ENCODE measurements at places on chromosomes 6 and 20.
A peak's percentile ranks its signal among the peaks of the same experiment; 100 is the strongest.

DNA sequence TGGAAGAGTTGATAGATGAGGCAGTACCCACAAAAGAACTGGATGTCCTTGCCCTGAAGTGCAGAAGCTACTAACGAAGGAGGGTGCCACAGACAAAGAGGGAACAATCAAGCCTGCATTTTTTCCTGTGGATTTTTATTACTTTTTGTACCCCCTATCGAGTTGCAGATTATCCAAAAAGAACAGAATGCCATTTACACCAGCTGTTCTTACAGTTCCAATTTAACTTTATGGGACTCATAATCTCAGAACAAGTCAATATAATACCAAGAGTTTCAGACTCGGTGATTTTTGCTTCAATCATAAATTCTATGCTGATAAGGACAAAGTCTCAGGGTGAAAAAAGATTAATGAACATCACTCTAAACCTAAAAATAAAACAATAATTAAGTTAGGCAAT, 4.0 kb upstream of the CNKSR3 start:
- DNase-seq = no peak

DNA sequence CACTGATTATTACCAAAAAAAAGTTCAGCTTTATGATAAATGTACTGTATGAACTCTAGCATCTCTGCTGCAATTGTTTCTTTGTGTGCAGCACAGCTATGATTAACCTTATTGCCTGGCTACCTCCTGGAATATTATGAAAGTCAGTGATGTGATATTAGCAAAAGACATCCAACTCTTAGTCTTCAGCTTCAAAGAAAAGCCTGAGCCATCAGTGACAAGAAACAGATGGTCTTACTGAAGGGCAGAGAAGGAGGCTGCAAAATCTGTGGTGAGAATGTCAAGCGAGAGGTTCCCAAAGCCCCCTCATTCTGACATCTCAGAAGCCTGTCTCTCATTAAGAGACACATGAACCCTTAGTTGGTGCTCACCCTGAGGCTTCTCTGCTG, 89.4 kb upstream of the TNFAIP3 start:
- DNase-seq = no peak

DNA sequence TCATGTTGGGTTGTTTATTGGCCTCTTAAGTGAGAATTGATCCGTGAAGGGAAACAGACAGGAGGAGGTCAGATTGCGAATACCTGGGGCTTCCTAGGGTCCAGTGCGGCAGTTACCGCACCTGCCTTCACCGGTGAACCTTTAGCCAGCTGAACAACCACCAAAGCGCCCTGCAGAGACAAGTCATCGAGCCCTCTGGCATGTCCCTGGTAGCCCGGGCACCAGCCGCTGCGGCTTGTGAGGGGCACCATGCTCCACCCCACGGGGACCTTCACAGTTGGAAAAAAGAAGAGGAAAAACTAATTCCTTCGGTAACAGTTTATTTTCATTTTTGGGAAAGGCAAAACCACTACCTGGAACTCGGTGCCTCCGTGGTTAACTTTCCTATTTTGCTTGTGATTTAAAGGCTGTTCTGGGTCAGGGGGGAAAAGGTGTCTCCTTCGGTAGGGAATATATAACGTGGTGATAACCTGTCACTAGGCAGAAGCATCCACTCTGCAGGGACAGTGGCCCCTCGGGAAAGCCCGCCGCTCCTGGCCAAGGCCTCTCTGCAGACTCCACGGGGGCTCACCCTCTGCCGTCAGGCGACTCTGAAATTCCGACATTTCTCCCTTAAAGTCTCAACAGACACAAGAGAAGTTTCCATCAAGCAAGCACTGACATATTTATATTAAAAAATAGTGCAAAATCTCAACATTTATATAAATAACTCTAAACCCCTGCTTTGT, 30.7 kb upstream of the ZBP1 start:
- DNase-seq = no peak

GRCh38 chr20:33250666-33251065, 14.9 kb downstream of the BPIFA1 start:
- DNase-seq = no peak

DNA sequence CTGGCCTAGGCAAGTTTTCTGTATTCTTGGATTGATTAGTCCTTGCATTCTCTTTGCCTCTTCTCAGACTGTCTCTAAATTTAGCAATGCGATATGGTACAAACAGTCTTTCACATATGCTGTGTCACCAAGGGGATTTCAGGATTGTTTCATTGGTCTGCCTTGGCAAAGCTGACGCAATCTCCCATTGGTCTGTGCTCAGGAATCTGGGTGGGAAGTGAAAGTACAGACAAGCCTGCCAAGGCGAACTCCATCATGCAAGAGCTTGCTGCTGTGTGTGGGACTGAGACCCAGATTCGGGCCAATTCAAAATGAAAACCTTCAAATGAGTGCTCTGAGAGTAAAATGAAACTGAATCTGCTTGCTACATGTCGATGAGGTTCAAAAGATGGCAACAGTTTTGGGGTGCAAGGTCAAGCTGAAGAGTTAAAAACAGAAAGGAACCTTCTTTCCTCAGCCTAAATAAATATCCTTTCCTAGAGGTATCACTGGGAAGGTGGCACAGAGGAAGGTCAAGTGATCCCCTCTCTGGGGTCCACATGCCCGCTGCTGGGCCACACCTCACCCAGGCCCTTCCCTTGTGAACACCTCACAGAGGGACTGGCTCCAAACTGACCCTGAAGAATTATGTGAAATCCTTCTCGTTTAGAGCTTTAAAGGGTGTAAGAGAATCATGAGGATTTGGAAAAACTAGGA, 198.8 kb upstream of the PREP start:
- peak; percentile 65 for DNase-seq

- DNase-seq = no peak
Measured at GRCh38 chr6:47165918-47166317, 123.8 kb upstream of the ADGRF1 start.

DNA sequence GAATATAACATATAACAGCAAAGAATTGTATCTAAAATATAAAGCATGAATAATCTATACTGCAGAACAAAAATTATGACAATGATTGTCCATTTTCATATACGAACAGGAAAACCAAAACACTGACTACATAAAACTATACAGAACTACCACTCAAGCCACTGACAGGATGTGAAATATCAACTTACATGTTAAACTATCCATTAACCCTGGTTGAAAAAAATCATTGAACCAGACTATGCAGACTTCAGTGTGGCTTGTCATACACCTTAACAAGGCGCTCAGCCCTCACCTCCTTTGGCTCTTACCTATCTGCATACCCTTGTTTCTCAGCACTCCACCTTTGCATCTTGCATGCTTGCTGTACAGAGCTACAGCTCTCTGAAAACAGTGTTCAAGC, 34.9 kb downstream of the ASCC3 start:
- DNase-seq = no peak

DNA sequence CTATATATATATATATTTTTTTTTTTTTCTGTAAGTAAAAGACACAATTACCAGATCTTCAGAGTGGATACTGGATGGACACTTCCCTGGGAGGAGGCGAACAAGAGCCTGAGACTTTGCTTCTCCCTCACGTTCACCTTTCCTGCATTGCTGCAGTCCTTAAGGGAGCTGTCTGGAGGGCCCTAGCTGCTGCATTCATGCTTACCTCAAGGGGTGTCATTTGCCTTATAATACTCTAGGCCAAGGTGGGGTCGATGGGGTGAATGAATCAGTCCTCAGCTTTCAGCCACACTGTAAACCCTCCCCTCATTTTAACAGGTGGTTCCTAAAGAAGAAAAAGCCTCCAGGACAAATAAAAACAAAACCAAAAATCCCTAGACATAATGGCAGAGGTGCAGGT, 34.8 kb upstream of the CD83 start:
- DNase-seq = no peak

DNA sequence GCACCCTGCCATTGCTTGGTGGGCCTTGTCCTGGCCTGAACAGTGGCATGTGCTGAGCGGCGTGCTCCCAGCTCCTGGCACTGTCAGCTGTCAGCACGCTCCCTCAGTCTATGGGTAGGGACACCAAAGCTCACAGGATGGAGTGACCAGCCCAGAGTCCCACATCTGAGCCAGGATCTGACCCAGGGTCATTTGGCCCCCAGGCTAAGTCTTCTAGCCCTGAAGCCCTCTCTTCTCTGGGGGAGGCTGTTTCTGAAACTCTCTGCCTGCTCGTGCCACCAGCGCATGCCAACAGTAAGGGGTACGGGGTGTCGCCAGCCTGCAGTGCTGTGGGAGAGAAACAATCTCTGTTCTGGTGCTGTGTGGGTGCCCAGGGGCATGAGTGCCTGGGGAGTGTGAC, 37.1 kb downstream of the CDH4 start:
- DNase-seq = no peak

DNA sequence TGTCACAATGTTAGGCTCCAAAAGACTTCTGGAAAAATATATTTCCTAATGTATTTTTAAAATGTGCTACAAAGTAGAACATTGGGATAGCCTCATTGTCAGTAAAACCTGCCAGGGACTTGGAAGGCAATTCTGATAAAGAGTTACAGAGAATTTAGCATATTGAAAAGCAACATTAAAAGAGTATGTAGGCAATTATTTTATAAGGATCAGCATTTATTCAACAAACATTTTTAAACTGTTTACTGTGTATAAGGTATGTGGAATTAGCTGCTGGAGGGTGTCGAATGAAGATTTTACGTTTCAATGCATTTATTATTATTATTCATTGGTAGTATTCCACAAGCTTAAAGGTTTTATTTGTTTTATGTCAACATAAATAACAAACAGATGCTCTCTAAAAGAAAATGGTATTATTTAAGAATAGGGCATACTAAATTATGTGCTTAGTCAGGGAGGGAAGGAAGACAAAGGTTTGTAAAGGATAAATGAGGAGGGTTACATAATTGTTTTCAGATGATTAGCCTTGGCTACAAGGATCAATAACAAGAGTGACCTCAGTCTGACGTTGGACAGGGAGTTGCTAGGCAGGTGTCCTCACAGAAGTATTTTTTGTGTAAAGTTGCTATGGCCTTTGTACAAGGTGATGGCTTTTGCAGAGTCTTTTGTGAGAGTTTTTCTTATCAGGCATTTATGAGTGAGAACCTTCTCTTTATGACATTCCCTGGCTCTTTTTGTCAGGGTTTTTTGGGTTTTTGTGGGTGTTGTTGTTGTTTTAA, 313.4 kb upstream of the PLCB4 start:
- no peak for DNase-seq

GRCh38 chr6:146420255-146420654, 123.4 kb upstream of the RAB32 start:
- DNase-seq = no peak

GRCh38 chr6:28767691-28768090, 156.1 kb downstream of the TRIM27 start:
- no peak for DNase-seq

GRCh38 chr20:32415494-32415893, 57.4 kb downstream of the ASXL1 start:
- DNase-seq = no peak

DNA sequence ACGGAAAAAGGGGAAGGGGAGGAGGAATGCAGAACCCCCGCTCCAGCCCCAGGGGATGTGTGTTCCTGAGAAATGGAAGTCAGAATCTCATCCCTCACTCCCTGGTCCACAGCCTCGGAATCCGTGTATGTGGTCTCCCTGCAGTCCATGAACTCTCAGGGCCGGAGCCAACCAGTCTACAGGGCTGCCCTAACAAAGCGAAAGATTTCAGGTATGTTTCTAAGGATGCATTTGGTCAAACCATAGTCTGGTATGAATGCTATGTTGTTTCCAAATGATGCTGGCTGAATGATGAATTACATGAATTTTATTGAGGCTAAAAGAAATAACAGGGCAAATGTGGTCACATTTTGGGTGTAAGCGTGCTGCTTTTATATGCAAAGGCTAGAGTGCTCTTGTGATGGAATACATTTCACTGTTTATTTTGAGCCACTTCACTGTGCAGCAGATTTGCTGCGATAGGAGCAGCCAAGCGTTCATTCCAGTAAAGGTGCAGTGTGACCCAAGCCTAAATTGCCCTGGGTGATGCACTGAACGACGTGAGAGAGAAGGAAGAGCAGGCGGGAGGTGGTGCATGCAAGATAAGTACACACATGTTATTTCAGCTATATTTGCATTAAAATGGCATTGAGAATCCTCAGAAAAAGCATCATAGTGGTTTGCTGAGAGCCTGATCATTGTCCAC, 52.4 kb downstream of the FNDC1 start:
- no peak for DNase-seq

Data from NCI-H226 (cell line).